Activated CD4-positive, alpha-beta T cell treated with anti-CD3 and anti-CD28 coated beads for 4 hours (primary cell): ENCODE measurements at places on chromosomes 6 and 20.

DNA sequence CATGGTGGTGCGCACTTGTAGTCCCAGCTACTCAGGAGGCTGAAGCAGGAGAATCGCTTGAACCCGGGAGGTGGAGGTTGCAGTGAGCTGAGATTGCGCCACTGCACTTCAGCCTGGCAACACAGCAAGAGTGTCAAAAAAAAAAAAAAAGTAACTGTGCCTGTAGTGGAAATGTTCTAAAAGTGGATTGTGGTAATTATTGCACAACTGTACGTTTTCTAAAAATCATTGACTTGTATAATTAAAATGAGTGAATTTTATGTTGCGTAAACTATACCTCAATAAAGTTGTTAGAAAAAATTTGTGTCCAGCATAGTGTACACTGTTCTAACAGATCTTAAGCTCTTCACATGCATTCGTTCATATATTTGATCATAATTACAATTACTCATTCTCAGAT is 5.5 kb downstream of the SEC23B start:
- DNase-seq, result no peak

DNA sequence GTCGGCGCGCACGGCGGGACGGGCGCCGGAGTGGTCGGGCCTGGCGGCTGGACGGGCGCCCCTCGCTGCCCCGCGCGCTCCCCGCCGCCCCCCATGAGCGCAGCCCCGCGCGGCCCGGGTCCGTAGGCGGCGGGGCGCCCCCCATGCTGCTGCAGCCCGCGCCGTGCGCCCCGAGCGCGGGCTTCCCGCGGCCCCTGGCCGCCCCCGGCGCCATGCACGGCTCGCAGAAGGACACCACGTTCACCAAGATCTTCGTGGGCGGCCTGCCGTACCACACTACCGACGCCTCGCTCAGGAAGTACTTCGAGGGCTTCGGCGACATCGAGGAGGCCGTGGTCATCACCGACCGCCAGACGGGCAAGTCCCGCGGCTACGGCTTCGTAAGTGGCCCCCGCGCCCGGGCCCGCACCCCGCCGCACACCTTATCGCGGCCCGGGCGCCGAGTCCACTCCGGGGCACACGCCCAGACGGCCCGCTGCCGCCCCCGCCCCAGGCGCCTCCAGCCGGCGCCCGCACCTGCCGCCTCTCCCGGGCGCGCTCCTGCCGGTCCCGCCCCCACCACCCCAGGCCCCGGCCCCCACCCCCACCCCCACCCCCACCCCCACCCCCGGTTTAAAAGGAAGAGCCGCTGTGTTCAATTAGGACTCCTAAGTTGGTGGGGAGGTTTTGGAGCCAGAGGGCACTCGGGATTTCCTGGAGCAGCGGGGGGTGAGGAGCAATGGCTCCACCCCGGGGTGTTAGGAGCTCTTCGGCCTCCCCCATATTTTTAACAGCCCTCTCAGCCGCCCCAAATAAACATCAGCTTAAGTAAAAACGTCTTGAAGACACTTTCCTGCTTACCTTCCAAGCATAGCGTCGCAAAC is 474 bp downstream of the RBM38 start:
- DNase-seq, result peak; percentile 47

DNA sequence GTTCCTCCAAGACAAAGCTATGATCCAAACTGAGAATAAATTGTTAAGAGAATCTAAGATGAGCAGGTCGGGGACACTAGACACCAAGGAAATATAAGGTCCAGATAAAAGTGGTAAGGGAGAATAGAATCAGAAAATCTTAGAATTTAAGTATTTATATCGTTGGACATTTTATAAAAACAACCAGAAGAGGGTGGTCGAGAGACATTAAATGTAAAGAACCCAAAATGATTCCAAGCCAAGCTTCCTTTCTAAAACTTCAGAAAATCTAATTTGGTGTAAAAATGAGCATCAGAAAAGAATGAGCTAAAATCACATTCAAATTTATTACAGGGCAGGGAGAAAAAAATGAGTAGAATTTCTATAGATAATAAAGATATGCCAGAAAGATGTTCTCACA is 97.8 kb upstream of the OGFRL1 start:
- no peak for DNase-seq

GRCh38 chr6:118908441-118908840 is 14.5 kb downstream of the ASF1A start:
- no peak for DNase-seq

DNA sequence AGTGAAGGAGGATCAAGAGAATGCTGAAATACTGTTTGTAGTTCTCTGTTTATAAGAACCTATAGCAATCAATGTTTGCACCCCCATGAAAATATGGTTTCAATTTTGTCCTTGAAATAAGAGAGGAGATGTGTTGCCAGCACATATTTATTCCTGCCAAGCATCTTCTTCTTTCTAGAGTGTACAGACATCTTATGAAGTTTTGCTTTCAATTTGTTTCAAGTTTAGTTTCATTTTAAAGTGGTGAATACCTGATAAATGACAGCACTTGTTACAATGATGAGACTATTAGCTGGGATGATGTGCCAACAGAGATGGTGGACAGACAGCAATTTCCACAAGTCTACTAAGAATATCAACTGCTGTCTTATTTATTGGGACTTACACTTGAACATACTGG is 39.2 kb upstream of the CENPW start:
- DNase-seq, result no peak

GRCh38 chr6:88750936-88751335 is 212.5 kb downstream of the RNGTT start:
- no peak for DNase-seq

- no peak for DNase-seq
Observed at GRCh38 chr6:11536795-11537194, 754 bp upstream of the TMEM170B start.

- DNase-seq, result peak; percentile 37
Observed at GRCh38 chr20:57092112-57092899, 174.1 kb downstream of the BMP7 start.

DNA sequence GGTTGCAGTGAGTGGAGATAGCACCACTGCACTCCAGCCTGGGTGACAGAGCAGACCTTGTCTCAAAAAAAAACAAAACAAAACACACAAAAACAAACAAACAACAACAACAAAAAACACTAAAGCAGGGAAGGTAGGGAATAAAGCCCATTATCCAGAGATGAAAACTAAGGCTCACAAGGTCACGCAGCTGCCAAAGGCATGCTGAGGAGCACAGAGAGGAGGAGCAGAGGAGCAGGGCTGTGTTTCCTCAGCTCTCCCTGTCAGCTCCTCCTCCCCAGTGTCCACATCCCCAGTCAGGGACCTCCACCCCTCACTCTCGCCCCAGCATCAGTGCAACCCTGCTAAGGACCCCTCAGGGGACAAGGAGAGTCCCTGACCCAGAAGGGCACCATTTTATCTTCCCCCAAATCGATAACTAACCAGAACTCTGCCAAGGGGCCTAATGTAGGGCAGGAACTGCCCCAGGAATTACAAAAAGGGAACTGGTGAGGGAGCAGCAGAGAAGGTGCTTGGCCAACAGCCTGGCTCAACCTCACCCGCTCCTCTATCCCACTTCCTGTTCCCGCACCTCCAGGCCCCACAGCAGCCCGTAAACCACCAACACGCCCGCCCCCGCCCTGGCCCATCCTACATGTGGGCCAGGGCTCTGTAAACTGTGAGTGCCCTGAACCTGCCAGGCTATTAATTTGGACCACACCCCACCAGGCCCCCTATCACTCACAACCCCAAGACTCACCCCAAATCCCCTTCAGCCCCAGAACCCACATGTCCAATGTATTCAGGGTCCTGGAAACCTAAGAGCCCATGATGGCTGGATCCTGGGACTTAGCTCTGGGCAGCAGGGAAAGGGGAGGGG is 9.0 kb downstream of the TEAD3 start:
- DNase-seq, result no peak

GRCh38 chr6:158174514-158174913 is 6.4 kb downstream of the GTF2H5 start:
- DNase-seq, result no peak

DNA sequence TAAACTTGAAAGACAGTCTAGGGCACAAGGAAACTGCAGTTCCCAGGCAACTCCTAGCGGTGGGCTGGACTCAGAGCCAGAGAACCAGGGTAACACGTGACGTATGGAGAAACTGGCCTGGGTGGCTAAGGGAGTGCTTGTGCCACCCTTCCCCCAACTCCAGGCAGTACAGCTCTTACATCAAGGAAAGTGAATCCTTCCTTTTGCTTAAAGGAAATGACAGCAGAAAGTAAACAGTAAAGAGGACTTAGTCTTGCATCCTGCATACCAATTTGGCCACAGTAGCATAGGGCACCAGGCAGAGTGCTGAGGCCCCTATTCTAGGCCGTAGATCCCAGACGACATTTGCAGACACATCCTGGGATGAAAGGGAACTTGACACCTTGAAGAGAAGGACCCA is 322.8 kb downstream of the CD109 start:
- DNase-seq, result no peak

DNA sequence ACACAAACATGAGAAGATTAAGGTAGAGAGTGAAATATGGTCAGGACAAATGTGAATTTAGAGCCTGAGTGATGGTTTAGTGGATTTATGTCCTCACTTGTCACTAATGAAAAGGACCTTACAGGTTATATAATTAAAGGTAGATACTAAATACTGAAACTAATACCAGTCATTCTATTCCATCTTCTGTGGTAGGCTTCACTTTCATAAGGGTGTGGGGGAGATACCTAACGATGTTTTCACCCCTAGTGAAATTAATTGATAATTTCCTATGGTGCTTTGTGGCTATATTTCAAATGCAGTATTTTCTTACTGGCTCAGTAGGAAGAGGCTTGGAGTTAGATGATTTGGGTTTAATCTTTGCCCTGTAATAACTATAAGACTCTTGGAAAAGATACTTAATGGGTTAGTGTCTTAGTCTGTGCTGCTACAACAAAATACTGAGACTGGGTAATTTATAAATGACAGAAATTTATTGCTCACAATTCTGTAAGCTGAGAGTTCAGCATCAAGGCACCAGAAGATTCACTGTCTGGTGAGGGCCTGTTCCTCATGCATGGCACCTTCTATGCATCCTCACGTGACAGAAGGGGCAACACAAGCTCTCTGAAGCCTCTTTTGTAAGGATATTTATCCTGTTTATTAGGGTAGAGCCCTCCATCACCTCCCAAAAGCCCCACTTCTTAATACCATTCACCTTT is 21.3 kb downstream of the RNF217 start:
- no peak for DNase-seq

DNA sequence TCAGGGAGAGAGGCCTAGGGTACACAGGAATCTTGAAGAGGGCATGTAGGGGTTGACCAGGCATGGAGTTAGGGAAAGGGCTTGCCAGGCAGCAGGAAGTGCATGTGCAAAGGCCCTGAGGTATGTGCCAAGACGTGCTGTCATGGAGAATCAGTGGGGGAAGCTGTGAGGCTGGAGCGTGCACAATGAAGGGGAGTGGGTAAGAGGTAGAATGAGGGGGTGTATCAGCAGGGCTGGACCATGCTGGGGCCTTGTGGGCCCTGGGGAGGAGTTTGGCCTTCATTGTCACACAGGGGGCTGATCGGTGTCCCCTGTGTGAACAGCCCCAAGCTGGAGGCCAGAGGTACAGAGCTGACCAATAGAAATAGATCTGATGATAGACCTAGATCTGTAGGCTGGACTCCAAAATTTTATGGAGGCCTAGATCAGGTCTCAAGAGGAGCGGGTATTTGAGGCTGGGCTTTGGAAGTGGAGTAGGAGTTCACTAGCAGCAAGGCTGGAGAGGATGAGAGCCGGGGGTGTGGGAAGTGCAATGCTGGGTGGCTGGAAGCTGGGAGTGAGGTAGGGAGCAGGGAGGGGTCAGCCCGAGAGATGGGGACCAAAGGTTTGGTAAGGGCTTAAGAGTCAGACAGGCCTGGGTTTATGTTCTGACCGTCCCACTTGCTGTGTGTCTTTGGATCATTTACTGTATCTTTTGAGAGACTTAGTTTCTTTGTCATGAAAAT is 3.0 kb downstream of the SRC start:
- no peak for DNase-seq

DNA sequence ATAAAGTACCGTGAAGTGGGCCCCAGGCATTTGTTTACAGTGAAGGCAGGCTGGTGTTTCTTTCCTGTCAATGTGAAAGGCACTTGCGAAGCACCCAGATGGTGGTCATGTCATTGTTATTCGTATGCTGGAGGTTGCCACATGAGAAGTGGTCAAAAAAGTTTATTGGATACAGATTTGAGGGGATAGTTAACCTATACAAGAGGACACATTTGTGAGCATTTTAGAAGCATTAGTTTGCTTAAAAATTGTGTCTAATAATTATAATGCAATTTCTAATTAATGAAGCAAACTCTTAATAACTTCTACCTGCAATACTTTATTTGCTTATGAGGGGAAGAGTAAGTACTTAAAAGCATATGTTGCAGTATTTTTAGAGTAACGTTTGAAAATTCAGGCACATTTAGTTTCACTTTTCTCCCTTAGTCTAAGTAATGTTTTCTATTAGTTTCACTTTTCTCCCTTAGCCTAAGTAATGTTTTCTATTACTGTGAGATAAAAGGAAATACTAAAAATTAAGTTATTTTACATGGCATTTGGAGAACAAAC is 120.7 kb upstream of the CLDN20 start:
- DNase-seq, result no peak

GRCh38 chr20:13276945-13277541 is 56.0 kb downstream of the ISM1 start:
- DNase-seq, result no peak

DNA sequence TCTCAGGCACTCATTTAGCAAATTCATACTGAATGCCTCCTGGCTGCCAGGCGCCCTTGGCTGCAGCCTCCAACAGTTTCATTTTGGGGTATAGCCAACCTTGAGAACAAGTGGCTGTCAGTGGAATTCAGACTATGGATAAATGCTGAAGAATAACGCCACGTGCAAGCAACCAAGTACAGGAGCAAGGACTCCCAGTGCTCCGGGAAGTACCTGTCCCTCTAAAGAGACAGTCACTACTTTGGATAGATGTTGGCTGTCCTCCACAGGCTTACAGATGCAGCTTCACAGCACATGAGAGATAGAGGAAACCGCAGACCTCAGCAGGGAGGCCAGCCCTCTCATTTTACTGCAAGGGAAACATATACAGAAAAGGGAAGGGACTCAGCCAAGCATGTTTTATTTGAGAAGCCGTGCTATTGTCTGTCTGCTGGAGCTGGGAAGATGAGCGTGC is 658.2 kb downstream of the PTPRT start:
- no peak for DNase-seq

GRCh38 chr6:28922821-28923317 is 916 bp downstream of the TRIM27 start:
- peak; percentile 36 for DNase-seq

- no peak for DNase-seq
Observed at GRCh38 chr6:143708889-143709288, 31.1 kb downstream of the PHACTR2 start.

DNA sequence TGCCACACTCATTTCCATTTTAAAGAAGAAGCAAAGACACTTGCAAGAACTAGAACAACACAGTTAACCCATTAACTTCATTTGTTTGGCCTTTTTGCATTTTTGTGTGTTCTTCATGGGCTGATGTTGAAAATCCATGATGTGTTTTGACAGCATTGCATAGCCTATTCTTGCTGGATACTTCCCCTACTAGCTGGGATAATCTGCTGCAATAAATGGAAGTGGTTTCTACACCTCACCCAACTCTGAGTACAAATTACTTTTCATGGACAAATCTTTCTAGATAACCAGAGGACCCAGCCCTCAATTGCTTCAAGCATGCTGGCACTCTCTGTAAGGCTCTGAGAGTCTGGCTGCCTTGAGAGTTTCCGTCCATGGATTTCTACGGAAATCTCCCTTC is 26.5 kb downstream of the CST9L start:
- DNase-seq, result no peak

GRCh38 chr20:13305284-13305683 is 84.2 kb downstream of the ISM1 start:
- no peak for DNase-seq
